Right atrium auricular region (tissue), 2 donors: ENCODE measurements at places on chromosomes 13 and 19. TPM values are rescaled to one million over a fixed set of nuclear protein-coding genes. Genes with fewer than 3 reads are reported as not detected.

DNA sequence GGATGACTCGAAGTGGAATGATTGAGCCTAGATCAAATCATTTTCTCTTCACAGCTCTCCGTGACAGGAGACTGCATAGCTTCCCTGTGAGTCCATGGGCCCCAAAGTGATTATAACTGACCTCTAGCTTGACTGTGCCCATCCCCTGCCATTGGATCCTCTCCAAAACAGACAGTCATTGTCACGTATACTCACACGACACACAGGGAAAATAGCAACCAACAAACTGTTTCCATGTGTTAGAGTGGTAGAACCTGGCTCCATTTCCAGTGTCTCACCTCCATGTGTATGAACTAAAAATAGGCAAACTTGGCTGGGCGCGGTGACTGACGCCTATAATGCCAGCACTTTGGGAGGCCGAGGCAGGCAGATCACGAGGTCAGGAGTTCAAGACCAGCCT lies 48.8 kb upstream of the NPAS1 start:
- no peak overlapping the region for H3K4me3 ChIP-seq
- H3K27ac ChIP-seq: peak overlapping the region; percentile 89
- peaks cover 87% of the 10 kb centered on the region for H3K4me1 ChIP-seq
- DNase-seq: no peak
- no peaks in the 10 kb centered on the region for H3K27me3 ChIP-seq

DNA sequence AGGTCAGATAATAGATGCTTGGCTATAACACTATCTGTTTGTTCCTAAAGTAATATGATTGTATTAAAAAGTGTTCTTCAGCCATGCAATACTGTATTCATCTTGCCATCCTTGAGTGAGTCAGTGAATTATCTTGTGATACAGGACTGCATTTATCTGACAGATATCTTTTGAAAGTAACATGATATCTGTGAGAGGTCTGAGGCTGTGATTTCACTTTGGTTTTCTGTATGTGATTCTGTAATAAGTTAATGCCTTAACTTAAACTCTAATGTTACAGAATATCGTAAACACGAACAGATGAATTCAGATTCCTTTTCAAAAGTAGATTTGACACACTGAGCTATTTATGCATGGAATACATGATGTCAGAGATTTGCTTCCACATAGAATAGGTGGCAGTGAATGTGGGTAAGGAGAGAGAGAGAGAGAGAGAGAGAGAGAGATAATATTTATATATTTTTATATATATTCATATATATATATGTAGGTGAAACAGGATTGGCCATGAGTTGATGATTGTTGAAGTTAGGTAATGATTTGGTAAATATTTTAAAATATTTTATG lies 97.9 kb upstream of the RNF113B start:
- no peaks in the 10 kb centered on the region for H3K4me1 ChIP-seq
- H3K27me3 ChIP-seq: no peaks in the 10 kb centered on the region
- DNase-seq: no peak
- H3K27ac ChIP-seq: no peak overlapping the region

DNA sequence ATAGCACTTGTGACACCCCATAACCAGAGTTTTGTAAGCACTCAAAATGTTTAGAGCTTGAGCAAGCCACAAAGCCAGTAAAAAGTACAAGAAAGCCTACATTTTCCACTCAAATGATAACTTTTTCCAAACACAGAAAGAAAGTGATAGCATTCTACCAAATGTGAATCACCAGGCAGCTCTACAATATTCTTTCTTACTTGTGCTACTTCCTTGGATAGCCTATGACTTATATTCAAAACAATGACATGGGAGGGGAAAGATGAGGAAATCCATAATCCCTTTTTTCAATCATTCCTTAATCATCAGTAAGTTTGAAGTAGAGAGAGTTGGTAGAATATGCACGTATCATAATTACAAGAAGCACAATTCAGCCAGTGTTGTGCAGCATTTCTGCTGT lies 650.8 kb upstream of the PCDH9 start:
- no peak overlapping the region for H3K27ac ChIP-seq
- no peaks in the 10 kb centered on the region for H3K27me3 ChIP-seq
- no peak overlapping the region for H3K4me3 ChIP-seq
- no peaks in the 10 kb centered on the region for H3K36me3 ChIP-seq
- DNase-seq: no peak

- H3K27me3 ChIP-seq: no peaks in the 10 kb centered on the region
- no peaks in the 10 kb centered on the region for H3K4me1 ChIP-seq
- H3K4me3 ChIP-seq: no peak overlapping the region
Observed at GRCh38 chr13:38954844-38955243, 35.8 kb downstream of the STOML3 start.

INSR gene
- total RNA-seq: 118 TPM

TRIM28 gene
- 99.6 TPM for total RNA-seq

DNA sequence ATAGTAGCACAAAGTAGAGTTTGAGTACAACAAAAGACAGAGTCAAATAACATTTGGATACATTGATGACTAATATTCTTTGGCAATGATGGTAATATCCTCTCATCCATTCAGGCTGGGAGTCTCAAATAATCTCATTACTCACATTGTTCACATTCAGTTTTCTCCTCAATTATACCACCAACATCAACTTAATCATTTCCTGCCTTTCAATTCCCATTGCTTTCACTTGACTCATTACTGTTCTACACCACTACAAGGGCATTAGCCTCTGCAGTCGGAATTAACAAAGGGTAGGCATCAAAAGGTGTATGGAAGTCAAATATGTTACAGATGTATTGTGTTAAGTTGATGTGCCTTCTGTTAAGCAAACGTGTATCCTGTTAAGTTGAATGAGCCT lies 518.4 kb upstream of the SLITRK1 start:
- H3K4me1 ChIP-seq: no peaks in the 10 kb centered on the region
- DNase-seq: no peak
- no peak overlapping the region for H3K4me3 ChIP-seq
- no peaks in the 10 kb centered on the region for H3K36me3 ChIP-seq

GRCh38 chr13:43316946-43317353 lies 293.6 kb downstream of the DNAJC15 start:
- DNase-seq: peak; percentile 63
- no peaks in the 10 kb centered on the region for H3K27me3 ChIP-seq
- H3K4me3 ChIP-seq: no peak overlapping the region
- H3K27ac ChIP-seq: no peak overlapping the region

- H3K4me1 ChIP-seq: no peaks in the 10 kb centered on the region
- H3K36me3 ChIP-seq: no peaks in the 10 kb centered on the region
- DNase-seq: no peak
- no peaks in the 10 kb centered on the region for H3K27me3 ChIP-seq
- H3K4me3 ChIP-seq: no peak overlapping the region
Observed at GRCh38 chr13:27081893-27082679, 89.5 kb downstream of the USP12 start.

GRCh38 chr13:30103161-30103840 lies 204.1 kb downstream of the KATNAL1 start:
- H3K27me3 ChIP-seq: no peaks in the 10 kb centered on the region
- no peaks in the 10 kb centered on the region for H3K36me3 ChIP-seq
- H3K4me3 ChIP-seq: no peak overlapping the region
- no peak overlapping the region for H3K27ac ChIP-seq
- no peak for DNase-seq

C5AR2 gene
- total RNA-seq: 1.1 TPM

- H3K27me3 ChIP-seq: no peaks in the 10 kb centered on the region
- H3K27ac ChIP-seq: no peak overlapping the region
- H3K4me1 ChIP-seq: no peaks in the 10 kb centered on the region
- no peak overlapping the region for H3K4me3 ChIP-seq
- no peaks in the 10 kb centered on the region for H3K36me3 ChIP-seq
Observed at GRCh38 chr13:65868884-65869283, 1361.3 kb downstream of the PCDH9 start.

GRK1 gene
- not detected for total RNA-seq

DNA sequence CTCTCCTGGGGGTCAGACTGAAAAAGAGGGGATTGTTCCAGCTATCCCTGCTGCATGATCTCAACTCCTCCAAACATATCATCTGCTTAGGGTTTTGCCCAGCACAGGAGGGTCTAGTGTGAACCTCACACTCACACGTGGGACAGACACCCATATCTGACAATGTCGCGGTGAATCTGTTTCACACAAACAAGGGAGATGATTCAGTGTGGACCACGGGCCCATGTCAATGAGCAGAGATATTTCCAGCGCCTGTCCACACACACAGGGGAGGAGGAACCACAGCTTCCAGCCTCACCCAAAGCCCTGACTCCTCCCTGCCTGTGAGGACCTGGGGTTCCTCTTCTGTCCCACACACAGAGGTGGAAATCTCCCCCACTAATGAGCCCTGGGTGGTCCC lies 29.6 kb upstream of the KIR3DL3 start:
- H3K4me1 ChIP-seq: no peaks in the 10 kb centered on the region
- H3K36me3 ChIP-seq: no peaks in the 10 kb centered on the region
- DNase-seq: no peak
- H3K27ac ChIP-seq: no peak overlapping the region

DNA sequence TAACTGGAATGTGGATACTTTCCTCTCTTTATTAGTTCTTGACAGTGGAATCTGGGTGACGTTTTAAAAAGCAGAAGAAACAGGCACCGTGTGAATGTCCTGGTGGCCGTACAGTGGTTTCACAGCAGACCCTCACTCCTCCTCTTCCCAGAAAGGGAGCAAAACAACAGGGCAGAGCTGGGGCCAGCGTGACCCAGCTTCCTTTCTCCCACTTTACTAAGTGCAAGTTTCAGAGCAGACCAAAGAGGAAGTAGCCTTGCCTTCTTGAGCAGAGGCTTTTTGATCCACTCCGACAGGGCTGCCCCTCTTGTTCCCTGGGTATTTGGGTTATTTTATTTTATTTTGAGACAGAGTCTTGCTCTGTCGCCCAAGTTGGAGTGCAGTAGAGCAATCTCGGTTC lies 19.6 kb upstream of the C19orf33 start:
- H3K4me3 ChIP-seq: no peak overlapping the region
- H3K27ac ChIP-seq: no peak overlapping the region
- no peaks in the 10 kb centered on the region for H3K27me3 ChIP-seq

LILRA2 gene
- not detected for total RNA-seq

KLK12 gene
- not detected for total RNA-seq

GRCh38 chr19:17113127-17113785 lies 37.7 kb downstream of the MYO9B start:
- H3K36me3 ChIP-seq: peaks cover 16% of the 10 kb centered on the region
- DNase-seq: no peak
- peaks cover 62% of the 10 kb centered on the region for H3K4me1 ChIP-seq
- H3K27me3 ChIP-seq: no peaks in the 10 kb centered on the region
- no peak overlapping the region for H3K27ac ChIP-seq

PRR22 gene
- 0.83 TPM for total RNA-seq

DNA sequence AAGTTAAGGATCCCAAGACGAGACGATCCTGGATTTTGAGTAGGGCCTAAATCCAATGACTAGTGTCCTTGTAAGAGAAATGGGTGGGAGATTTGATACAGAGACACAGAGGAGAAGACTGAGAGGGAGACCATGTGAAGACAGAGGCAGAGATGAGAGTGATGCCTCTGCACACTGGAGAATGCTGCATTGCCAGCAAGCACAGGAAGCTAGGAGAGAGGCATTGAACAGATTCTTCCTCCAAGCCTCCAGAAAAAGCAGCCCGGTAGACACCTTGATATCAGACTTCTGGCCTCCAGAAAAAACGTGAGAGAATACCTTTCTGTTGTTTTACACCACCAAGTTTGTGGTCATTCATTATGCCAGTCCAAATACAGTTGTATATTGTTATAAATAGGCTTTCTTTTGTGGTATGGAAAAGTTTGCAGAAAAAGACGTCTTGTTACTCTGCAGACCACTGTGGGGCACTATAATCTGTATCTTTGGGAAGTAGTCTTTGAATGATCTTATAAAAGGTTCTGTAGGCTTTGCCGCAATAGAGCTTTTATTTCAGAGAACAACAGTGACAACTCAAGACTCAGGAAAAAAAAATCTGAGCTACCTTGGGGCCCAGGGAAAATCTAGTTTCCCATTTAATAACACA lies 17.9 kb upstream of the RFC3 start:
- H3K4me1 ChIP-seq: no peaks in the 10 kb centered on the region
- no peaks in the 10 kb centered on the region for H3K27me3 ChIP-seq
- no peak for DNase-seq
- no peak overlapping the region for H3K4me3 ChIP-seq
- no peak overlapping the region for H3K27ac ChIP-seq

FAM124A gene
- 8.0 TPM for total RNA-seq

NXNL1 gene
- total RNA-seq: not detected

DNA sequence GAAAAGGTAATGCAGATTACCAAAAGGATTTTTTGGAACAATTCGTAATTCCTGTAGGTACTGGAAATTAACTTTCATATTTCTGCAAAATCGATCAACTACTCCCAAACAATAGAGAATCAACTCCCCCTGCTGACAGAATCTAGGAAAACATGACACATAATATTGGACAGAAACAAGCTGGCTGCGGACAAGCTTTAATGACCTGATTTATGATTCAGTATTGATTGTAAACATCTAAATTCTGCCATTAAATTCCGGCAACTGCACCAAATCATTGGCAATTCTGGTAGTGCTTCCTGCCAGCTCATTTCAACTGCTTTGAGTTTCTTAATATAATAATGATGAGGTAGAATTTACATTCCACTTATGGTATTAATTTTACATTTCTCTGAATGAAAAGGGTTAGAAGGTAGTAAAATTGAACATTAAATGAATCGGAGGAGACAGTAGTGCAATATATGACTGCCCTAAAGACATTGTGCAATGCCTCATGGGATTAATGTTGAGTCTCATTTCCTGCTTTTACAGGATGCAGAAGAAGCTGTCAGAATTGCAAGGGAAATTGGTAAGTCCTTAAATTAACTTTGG lies 146.5 kb downstream of the PCCA start:
- no peak for DNase-seq
- H3K27ac ChIP-seq: no peak overlapping the region
- H3K4me3 ChIP-seq: no peak overlapping the region

- no peaks in the 10 kb centered on the region for H3K27me3 ChIP-seq
- no peak for DNase-seq
- no peak overlapping the region for H3K27ac ChIP-seq
Observed at GRCh38 chr13:109157275-109157674, 527.9 kb downstream of the MYO16 start.

DNA sequence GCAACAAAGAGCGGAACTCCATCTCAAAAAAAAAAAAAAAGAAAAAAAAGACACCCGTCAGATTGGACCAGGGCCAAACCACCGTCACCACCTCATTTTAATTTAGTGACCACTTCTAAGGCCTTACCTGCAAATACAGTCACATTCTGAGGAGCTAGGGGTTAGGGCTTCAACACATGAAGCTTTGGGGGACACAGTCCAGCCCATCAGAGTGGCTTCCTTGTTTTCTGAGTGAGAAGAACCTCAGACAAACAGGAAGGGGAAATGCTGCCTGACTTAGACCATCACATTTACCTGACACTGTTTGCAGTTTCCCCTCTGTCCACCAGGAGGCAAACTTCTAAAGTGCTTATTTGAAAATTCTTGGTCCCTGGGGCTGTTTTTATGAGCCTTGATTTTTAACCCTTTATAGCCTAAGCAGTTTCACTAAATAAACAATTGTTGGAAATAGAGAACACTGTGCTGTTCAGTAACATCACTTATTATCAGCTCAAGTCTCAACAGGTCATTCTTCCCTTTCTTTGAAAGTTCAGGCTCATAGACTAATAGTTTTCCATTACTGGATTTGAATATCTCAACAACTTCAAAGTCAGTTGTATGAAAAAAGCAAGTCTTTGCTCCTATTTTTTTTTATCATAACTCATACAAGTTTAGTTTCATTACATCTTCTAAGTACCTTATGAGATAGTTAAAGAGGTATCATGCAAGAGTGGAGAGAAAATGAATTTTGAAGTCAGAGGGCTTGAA lies 74.9 kb upstream of the WASF3 start:
- H3K27ac ChIP-seq: no peak overlapping the region
- H3K4me1 ChIP-seq: no peaks in the 10 kb centered on the region
- no peak overlapping the region for H3K4me3 ChIP-seq
- DNase-seq: peak; percentile 73

SYNE4 gene
- total RNA-seq: not detected
